Hepatocyte (in vitro differentiated cells): ENCODE measurements at places on chromosomes 2 and 18. TPM values are rescaled to one million over a fixed set of nuclear protein-coding genes. Genes with fewer than 3 reads are reported as not detected.
A peak's percentile ranks its signal among the peaks of the same experiment; 100 is the strongest.

DNA sequence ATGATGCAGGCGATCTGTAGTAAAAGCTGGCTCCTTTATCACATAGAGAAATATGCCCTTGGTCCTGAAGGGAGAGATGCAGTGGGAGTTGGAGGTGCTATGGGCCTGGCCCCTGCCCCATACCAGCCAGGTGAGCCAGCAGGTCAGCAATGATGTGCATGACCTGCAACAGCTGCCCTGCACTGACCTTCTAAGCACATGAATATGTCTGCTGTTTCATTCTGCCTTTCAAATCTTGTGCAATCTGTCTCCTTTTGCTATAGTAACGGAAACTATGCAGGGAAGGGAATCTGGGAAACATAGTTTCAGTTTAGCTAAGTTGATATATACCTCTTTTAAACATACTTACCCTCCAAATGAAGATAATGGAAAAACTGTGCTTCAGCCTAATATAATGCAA, 235.2 kb downstream of the TDRD15 start:
- H3K27me3 ChIP-seq = no peaks in the 10 kb centered on the region
- H3K36me3 ChIP-seq = no peaks in the 10 kb centered on the region
- H3K4me3 ChIP-seq = no peak overlapping the region
- H3K27ac ChIP-seq = no peak overlapping the region

DNA sequence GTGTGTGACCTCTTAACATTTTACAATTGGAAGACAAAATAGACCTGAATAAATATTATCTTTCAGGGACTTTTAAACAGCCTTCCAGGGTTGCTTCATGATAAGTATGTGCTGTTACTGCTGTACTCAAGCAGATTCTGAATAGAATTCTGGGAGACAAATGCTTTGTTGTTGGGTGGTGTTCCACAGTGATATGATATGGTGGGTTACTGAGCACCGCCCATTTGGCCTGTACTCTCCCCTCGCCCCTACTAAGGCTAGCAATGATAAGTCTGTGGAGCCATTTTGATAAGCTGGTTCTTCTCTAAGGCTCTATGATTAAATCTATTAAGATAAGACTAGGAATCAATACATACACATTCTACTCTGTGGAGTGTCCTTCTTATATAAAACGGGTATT, 89.8 kb upstream of the ITGA4 start:
- H3K4me3 ChIP-seq = no peak overlapping the region
- H3K27me3 ChIP-seq = no peaks in the 10 kb centered on the region
- no peak for DNase-seq
- no peaks in the 10 kb centered on the region for H3K4me1 ChIP-seq

DNA sequence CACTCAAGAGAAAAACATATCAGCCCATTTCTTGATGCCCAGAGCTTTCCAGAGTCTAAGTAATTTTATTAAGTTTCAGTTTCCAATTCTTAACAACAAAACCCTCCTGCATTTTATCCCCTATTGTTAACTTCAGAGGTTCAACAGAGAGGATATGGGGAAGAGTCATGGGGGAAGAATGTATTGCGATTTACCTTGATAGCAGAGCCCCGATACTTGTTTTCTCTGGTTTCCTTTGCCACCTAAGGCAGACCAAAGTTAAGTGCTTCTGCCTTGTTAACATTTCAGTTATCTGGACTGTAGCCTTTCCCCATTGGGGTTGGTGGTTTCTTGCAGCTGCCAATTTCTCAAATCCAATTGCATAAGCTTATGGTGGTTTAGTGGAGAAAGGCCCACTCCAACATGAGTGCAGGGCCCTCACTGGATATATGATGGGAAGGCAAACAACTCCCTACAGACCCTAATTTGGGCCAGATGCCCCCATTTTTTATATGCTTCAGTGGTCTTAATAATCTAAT, 82.0 kb upstream of the ITGB6 start:
- H3K4me3 ChIP-seq = no peak overlapping the region
- H3K27me3 ChIP-seq = no peaks in the 10 kb centered on the region
- peaks cover 10% of the 10 kb centered on the region for H3K36me3 ChIP-seq
- H3K4me1 ChIP-seq = no peaks in the 10 kb centered on the region
- no peak for DNase-seq
- H3K27ac ChIP-seq = no peak overlapping the region

GRCh38 chr2:135840601-135841000, 3.6 kb upstream of the LCT start:
- no peak overlapping the region for H3K4me3 ChIP-seq
- H3K27me3 ChIP-seq = no peaks in the 10 kb centered on the region
- H3K27ac ChIP-seq = peak overlapping the region; percentile 51

DNA sequence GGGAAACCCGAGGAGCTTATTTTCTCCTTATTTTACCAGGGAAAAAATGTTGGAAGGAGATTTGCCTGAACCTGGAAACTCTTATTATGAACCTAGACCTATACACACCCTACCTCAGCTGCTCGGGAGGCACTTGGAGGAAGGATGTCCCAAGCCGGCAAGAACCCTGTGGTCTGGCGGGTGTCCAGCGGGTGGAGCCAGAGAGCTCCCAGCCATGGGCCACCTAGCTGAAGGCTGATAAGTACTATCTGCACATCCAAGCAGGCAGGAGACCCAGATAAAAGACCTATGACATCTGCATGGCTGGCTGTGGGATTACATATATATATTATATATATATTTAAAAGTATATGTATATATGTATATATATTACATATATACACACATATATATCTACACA, 1.1 kb upstream of the SLC14A1 start:
- H3K27me3 ChIP-seq = no peaks in the 10 kb centered on the region
- H3K27ac ChIP-seq = no peak overlapping the region
- DNase-seq = peak; percentile 84
- H3K4me1 ChIP-seq = no peaks in the 10 kb centered on the region
- no peaks in the 10 kb centered on the region for H3K36me3 ChIP-seq

- no peak overlapping the region for H3K4me3 ChIP-seq
- no peaks in the 10 kb centered on the region for H3K4me1 ChIP-seq
- no peak for DNase-seq
- no peaks in the 10 kb centered on the region for H3K27me3 ChIP-seq
- no peaks in the 10 kb centered on the region for H3K36me3 ChIP-seq
These were observed 31.0 kb upstream of the FMNL2 start for GRCh38 chr2:152303951-152304350.

DNA sequence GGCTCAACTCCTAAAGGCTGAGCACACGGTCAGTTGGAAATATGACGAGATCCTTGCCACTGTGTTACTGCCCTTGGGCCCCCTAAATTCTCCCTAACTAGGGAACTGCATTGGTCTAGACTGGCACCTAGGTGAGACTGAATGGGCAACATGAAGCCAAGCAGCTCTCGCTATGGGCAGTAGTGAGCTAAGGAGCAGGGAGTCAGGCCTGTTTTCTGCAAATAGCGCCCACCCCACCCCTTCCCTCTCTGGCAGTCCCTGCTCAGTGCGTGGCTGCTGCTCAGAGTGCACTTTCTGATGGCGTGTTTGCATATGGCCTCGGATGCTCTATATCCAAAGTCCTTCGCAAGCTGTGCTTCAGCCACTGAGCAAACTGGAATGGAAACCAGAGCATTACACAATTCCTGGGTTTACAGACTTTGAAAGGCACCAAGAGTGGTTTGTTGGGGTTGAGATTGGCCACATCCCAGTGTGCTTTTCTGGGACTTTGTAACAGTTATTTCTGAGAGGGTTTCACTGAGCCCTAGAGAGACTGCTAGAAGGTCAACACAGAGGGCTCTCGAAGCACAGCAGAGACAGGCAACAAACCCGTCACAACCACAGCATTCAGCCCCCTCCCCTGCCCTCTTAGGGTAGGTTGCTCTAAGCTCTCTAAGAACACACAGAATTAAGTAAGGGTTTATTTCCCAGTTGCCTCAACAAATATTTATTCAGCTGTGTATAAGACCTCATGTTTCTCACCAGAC, 419.9 kb downstream of the STK39 start:
- H3K27ac ChIP-seq = no peak overlapping the region
- H3K36me3 ChIP-seq = no peaks in the 10 kb centered on the region
- H3K27me3 ChIP-seq = no peaks in the 10 kb centered on the region
- H3K4me1 ChIP-seq = no peaks in the 10 kb centered on the region
- H3K4me3 ChIP-seq = no peak overlapping the region

GRCh38 chr2:54574107-54574859, 118.2 kb downstream of the SPTBN1 start:
- H3K4me1 ChIP-seq = peaks cover 90% of the 10 kb centered on the region
- H3K4me3 ChIP-seq = no peak overlapping the region
- H3K27ac ChIP-seq = peak overlapping the region; percentile 96
- no peaks in the 10 kb centered on the region for H3K36me3 ChIP-seq

DNA sequence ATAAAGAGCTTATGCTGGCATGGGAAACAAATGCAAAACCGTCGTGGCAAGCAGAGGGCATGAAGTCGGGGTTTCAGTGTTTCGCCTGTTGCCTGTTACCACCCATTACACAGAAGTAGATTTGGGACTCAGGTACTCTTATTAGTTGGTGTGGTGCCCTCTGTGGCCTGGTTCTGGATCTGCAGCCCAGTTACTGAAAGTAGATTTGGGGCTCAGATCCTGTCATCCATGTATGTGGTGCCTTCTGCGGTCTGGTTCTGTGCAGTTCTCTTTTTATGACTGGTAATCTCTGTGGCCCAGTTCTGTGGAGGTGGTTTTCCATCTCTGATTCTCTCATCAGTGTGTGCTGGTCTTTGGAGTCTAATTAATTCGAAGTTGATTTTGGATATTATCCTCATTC, 45.2 kb downstream of the ADNP2 start:
- no peaks in the 10 kb centered on the region for H3K27me3 ChIP-seq
- H3K27ac ChIP-seq = no peak overlapping the region
- no peaks in the 10 kb centered on the region for H3K36me3 ChIP-seq

GRCh38 chr2:214807653-214808052, 1.8 kb downstream of the BARD1 start:
- peaks cover 9% of the 10 kb centered on the region for H3K4me1 ChIP-seq
- no peak for DNase-seq
- H3K36me3 ChIP-seq = no peaks in the 10 kb centered on the region
- no peaks in the 10 kb centered on the region for H3K27me3 ChIP-seq
- H3K4me3 ChIP-seq = peak overlapping the region; percentile 65

DNA sequence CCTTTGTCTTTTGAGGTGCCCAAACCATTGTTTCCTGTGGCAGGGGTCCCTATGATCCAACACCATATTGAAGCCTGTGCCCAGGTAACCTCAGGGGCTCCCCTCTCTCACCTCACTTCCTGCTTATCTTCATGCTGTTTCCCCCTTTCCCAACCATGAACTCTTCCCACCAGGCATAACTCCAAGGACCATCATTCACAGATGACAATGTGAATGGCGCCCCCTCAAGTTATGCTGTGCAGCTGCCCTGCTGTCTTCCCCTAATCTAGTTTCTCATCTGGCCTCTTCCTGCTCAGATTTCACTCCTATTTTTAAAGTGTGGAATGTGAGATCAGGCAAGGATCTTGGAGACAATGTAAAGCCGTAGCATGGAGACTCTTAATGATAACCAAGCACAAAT, 1.4 kb downstream of the GMPPA start:
- no peak overlapping the region for H3K27ac ChIP-seq
- H3K27me3 ChIP-seq = peaks cover 23% of the 10 kb centered on the region
- no peak for DNase-seq

DNA sequence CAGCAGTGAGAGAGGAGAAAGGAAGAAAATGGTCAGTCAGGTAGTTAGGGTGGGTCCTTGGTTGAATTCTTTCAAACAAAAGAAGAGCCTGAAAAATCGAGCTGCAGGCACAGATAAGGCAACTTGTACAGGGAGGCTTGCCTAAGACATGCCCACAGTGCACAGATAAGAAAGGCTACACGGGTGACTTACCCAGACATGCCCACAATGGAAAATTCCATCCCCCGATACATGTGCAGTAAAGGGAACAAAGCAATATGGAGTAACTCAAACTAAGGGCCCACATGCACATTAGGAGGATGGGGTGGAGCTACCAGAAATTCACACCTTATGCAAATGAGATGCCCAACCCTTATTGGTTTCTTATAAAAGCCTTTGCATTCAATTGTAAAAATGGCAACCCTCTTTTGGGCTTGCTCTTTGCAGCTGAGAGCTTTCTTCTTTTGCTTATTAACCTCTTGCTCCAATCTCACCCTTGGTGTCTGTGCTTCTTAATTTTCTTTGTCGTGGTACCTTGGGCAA, 110.3 kb upstream of the RMP24 start:
- no peak overlapping the region for H3K27ac ChIP-seq
- no peaks in the 10 kb centered on the region for H3K4me1 ChIP-seq

GRCh38 chr2:12720278-12720620, 3.5 kb downstream of the TRIB2 start:
- H3K4me3 ChIP-seq = peak overlapping the region; percentile 99
- peaks cover 28% of the 10 kb centered on the region for H3K4me1 ChIP-seq
- H3K36me3 ChIP-seq = no peaks in the 10 kb centered on the region
- H3K27ac ChIP-seq = no peak overlapping the region
- no peak for DNase-seq
- H3K27me3 ChIP-seq = no peaks in the 10 kb centered on the region

DNA sequence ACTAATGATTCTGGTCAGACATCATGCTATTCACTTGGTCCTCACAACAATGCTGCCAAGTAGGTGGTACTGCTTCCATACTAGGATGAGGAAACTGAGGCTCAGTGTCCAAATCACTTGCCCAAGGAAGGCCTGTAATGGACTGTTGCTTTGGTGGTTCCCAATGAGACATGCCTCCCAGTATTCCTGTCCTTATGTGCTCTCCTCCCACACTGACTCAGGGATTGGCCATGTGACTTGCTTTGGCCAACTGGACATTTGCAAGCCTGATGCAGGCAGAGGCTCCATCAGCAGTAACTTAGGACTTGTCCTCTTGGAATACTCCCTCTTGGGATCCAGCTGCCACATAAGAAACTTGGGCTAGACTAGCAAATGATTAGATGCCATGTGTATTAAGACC, 3.0 kb downstream of the FBXO41 start:
- H3K4me3 ChIP-seq = no peak overlapping the region
- DNase-seq = no peak
- H3K27me3 ChIP-seq = peaks cover 14% of the 10 kb centered on the region
- H3K4me1 ChIP-seq = peaks cover 10% of the 10 kb centered on the region

DNA sequence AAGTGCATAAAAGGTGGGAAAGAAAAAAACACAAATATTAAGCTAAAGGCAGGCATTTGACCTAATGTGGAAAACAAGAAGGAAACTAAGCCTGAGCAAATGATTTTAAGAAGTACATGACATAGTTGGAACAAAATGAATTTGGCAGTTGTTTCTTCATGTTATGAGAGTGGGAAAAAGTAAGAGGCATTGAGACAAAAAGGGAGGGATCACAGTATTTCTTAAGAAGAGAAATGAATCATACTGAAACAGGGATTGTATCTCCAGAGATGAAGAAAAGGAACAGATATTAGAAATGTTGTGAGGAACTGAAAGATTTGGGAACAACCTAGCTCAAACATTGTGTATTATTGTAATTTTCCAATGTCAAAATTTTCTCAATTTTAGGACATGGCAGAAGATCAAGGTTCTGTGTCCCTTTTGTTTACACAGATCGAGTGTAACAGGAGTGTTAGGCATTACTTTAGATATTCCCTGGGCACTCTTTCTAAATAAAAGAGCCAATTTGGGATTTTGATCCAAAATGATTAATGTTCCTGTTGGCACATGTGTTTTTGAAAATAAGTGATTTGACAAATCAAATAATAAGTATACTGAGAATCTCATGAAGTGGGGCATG, 98.6 kb downstream of the CALCRL start:
- no peaks in the 10 kb centered on the region for H3K4me1 ChIP-seq
- no peak for DNase-seq
- H3K27ac ChIP-seq = no peak overlapping the region
- no peaks in the 10 kb centered on the region for H3K27me3 ChIP-seq

TXNDC2 gene
- 0.41 TPM in 1 of 2 replicates, not detected in the other for polyA plus RNA-seq

LIMS3 gene
- polyA plus RNA-seq = 4.0 and 5.5 TPM in 2 replicates

RAB17 gene
- polyA plus RNA-seq = 89.6 and 99.1 TPM in 2 replicates

ATF2 gene
- polyA plus RNA-seq = 23.0 and 24.0 TPM in 2 replicates

LRP2 gene
- polyA plus RNA-seq = 8.1 and 9.7 TPM in 2 replicates

CRYBA2 gene
- not detected in 2 replicates for polyA plus RNA-seq

TFCP2L1 gene
- polyA plus RNA-seq = 0.99 and 1.1 TPM in 2 replicates

PLCL1 gene
- polyA plus RNA-seq = 0.37 and 0.43 TPM in 2 replicates
